ENCODE measurements at places on chromosomes 7 and 10.

GRCh38 chr7:2771274-2771731 is 72.8 kb downstream of the GNA12 start:
- DNase-seq: peak; percentile 93

- no peak for DNase-seq
These were observed 637.6 kb upstream of the IGFBP3 start for GRCh38 chr7:46558482-46559193.

- DNase-seq: no peak
These were observed 74.1 kb downstream of the GTF2IRD1 start for GRCh38 chr7:74527842-74528241.

DNA sequence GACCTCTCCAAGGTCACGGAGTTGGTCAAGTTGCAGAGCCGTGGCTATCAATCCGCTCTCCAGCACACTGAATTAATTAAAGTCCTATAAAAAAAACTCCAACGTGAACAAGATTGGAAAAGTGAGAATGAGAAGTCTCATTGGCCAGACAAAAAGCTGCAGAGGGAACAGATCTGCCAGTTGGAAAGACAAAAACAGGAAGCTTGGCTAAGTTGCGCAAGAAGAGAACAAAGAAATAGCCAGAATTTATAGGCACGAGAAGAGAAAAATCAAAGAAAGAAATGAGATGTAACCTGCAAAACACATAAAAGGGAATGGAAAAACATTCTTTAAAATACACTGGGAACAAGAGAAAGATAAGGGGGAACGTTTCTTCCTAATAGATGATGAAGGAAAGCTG is 45.7 kb upstream of the CRTAC1 start:
- DNase-seq: peak; percentile 31

DNA sequence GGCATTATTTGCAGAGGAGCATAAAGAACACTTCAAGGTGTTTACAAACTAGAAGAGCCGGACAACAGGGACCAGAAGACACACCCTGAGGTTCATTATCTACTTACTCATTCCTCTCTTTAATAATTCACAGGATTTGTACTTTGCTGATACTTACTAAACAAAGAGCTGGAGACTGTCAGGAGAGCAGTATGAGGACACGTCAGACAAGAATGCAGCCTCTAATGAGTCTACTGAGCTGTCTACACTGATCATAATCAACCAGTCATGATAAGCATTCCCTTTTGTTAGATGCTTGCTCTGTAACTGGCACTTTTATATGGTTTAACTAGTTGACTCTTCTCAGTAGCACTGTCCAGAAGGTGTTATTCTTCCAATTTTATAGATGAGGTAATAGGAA is 243.3 kb upstream of the CDC14C start:
- no peak for DNase-seq
